ENCODE measurements at places on chromosomes 4 and X.

- DNase-seq: peak; percentile 71
Observed at GRCh38 chrX:134172588-134173259, 64.3 kb upstream of the CCDC160 start.

DNA sequence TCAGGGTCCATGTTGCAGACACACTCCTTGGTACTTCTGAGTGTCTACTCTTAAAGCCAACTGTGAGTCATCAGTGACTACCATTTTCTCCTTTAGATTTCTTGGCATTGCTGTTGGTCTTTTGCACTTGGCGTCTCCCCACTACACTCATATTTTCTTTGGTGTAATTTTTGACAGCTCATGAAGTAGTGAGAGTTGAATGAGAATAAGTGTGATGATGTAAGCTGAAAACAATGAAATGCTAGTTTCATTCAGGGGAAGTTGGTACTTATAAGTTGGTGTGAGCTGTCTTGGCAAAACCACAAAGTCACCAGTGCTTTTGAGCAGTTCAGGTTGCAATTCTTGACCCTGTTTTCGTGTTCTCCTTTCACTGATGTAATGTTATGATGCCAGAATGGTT, 142.9 kb upstream of the ARX start:
- DNase-seq: no peak

GRCh38 chr4:130808492-130808891, 1712.5 kb downstream of the C4orf33 start:
- no peak for DNase-seq

DNA sequence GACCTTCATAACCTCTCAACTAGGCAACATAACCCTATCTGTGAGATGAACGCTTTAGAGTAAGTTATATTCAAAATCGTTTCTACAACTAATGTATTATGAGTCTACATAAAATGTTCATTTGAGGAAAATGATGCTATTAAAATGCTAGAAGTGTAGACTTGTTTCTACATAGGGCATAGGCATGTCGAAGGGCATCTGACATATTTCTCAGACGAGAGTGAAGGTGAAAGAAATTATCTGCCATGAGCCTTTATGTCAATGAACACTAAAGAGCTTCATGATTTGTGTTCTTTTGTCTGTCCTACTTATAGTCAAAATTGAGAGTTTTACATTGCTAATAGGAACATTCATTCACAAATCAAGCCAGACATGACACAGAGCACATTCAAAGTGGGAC, 811.8 kb downstream of the RAB28 start:
- no peak for DNase-seq

GRCh38 chr4:141759796-141760425, 123.5 kb downstream of the IL15 start:
- DNase-seq: no peak

DNA sequence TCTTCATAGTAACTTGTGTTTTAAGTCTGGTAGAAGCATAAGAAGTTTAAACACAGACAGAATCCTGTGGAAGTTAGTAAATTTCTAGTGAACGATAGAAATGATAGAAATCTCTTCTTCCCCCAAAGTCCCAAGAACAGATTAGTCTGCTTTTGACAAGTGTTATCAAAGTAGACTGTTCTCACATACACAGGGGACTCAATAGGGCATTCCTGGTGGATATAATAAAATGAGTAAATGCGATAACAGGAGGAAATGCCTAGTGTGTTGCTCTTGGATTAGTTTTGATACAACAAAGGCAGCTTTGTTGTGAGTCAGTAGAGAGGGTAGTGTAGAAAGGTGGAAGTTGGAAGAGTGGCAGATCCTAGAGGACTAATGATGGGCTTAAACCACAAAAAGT, 43.5 kb downstream of the CLCN3 start:
- DNase-seq: no peak

- no peak for DNase-seq
Observed at GRCh38 chr4:94480362-94480951, 28.7 kb downstream of the PDLIM5 start.
